ENCODE measurements at places on chromosomes 6 and 20.
A peak's percentile ranks its signal among the peaks of the same experiment; 100 is the strongest.

GRCh38 chr6:111846492-111847409 is 26.5 kb downstream of the FYN start:
- no peak for DNase-seq

GRCh38 chr6:113181164-113181563 is 676.0 kb upstream of the MARCKS start:
- no peak for DNase-seq

DNA sequence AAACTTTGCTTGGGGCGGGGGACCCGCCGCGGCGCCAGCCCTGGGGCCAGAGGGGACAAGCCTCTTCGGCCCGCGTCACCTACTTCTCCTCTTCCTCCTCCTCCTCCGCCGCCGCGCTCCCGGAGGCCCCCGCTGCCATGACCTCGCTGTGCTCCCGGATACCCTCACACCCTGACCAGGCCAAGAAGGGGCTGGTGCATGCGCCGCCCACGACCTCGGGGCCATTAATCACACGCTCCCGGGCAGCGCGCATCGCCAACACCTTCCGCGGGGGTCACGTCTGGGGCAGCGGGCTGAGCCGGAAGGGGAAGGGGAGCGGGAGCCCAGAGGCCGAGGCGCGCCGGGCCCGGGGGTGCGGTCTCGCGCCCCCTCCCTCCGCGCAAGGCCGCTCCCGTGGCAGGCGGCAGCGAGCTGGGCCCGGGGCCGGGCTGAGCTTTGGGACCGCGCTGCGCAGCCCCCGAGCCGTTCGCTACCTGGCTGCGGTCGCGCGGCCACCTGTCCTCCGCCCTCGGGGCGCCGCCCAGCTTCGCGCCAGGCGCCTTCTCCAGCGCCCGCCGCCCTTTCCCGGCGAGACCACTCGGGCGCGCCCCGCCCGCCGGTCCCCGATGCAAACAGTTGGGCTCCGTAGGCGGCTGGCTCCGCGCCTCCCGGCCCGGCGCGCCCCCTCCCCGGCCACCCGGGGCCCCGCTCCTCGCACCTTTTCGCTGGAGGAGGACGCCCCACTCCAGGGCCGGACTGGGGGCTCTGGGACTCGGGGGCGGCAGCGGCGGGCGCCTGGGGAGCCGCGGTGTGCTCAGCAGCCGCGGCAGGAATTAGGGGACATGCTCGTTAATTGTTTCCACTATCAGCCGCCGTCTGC is 575 bp upstream of the CNR1 start:
- no peak for DNase-seq

- DNase-seq: no peak
These were observed 79.3 kb upstream of the PMEPA1 start for GRCh38 chr20:57788936-57789613.

- DNase-seq: no peak
These were observed 17.3 kb downstream of the STX7 start for GRCh38 chr6:132495604-132496079.

GRCh38 chr20:41587956-41588355 is 30.2 kb downstream of the CHD6 start:
- no peak for DNase-seq

DNA sequence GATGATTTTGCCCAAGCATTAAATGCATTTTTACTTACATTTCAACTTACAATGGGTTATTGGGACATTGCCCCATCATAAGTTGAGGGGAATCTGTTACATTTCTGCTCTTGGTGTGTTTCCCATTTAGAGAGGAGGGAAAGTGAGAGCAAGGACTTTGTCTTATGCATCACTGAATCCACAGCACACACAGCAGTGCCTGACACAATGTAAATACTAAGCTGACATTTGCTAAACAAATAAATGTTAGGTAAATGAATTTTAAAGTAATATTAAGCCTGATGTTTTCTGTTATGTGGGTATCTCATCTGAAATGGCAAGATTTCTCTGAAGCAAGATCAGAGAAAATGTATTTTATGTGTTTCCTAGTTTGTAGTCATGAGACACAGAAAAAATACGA is 143.6 kb upstream of the STXBP5 start:
- no peak for DNase-seq

DNA sequence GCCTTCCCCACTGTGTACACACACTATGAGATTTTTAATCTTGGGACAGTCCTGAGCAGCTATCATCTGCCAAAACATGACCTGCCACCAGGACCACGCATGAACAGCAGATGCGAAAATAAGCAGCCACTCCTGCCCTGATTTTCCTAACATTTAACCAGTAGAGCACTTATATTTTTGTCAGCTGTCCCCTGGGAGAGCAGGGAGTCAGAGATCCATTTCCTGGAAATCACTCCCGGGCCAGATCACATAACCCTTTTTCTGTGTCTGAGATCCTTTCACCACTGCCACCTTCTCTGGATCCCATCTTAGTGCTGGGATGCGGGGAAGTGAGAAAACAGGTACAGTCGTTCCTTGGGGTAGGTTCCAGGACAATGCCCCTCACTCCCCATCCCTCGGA is 5.7 kb downstream of the SDCBP2 start:
- no peak for DNase-seq

GRCh38 chr20:3874194-3874844 is 14.9 kb upstream of the PANK2 start:
- DNase-seq: no peak

- peak; percentile 7 for DNase-seq
These were observed 144.8 kb downstream of the TTLL2 start for GRCh38 chr6:167469672-167470071.
